ENCODE measurements at places on chromosomes 3 and 15.

DNA sequence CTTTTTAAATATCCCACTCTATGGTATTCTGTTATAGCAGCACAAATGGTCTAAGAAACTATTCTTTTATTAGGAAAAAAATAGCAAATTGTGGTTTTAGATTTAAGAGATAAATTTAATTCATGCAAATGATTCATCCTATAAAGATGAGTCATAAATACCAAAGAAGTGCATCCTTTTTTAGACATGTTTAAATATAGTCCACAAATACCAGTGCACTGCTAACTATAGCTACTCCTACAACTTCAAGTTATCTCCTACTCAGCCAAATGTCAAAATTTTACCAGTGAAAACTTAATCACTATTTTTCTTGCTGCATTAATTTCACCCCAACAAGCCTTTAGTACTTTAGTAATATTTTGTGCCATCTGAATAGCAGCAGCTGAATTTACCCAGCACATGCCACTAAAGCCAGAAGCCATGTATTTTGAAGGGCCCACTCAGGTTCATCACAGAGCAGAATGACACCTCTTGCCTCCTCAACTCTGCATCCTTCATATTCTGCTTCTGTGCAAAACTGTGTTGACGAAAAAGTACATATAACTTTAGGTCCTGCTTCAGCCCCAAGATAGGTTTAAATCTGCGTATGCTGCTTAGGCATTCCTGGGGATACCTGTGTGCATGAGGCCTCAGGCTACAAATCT, 24.9 kb downstream of the CX3CR1 start:
- no peak for DNase-seq

- no peak for DNase-seq
Measured at GRCh38 chr3:14482271-14482721, 57.8 kb downstream of the GRIP2 start.

DNA sequence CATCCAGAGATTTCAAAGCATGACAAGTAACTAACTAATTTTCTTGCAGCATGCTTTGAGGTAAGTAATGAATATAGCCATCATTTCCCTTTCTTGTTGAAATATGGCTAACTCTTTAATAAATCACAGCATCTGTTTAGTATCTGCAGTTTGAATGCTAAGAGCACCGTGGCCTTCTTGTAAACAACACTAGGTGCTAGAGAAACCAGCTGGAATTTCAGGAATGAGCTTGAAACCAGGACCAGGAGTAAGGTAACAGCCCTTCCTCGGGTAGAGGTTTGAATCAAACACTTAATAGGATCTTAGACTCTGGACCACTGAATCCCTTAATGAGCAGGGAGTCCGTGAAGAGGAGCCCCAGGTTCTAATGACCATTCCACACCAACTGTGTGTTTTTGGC, 13.6 kb downstream of the CALML4 start:
- DNase-seq, result no peak

DNA sequence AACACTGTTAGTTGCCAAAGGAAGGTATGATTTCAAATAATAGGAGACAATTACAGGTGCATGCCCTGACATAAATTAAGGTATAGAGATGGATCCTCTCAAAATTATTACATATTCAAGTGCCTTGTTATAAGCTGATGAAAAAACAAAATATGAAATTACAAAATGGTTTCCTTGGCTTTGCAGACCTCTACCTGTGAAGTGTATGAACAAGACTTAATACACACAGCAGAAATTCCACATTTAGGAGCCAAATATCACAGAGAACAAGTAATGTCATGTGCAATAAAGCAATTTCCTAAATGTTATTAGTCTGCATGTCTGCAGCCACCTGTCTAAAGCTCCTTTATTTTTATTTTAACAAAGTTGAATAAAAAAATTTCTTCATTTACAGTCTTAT, 151.5 kb downstream of the ALCAM start:
- DNase-seq, result no peak

GRCh38 chr15:22918596-22919140, 61.5 kb downstream of the CYFIP1 start:
- no peak for DNase-seq

DNA sequence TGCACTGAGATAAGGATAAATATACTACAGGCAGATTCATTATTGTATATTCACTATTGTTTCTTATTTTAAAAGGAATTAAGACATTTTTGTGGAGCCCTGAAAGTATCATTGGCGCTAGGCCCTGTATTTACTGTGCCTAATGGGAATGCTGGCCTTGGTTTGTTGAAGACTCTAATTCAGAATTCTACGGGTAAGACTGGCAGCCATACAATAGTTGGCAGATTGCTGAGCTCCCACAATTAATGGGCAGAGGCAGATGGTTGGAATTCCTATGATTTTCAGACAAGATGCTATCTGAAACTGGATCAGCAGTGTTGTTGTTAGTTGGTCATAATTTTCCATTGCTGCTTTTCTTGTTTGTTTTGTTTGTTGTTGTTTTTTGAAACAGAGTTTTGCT, 14.7 kb downstream of the PGBD4 start:
- no peak for DNase-seq

GRCh38 chr3:127535901-127536829, 54.4 kb downstream of the TPRA1 start:
- DNase-seq, result no peak

DNA sequence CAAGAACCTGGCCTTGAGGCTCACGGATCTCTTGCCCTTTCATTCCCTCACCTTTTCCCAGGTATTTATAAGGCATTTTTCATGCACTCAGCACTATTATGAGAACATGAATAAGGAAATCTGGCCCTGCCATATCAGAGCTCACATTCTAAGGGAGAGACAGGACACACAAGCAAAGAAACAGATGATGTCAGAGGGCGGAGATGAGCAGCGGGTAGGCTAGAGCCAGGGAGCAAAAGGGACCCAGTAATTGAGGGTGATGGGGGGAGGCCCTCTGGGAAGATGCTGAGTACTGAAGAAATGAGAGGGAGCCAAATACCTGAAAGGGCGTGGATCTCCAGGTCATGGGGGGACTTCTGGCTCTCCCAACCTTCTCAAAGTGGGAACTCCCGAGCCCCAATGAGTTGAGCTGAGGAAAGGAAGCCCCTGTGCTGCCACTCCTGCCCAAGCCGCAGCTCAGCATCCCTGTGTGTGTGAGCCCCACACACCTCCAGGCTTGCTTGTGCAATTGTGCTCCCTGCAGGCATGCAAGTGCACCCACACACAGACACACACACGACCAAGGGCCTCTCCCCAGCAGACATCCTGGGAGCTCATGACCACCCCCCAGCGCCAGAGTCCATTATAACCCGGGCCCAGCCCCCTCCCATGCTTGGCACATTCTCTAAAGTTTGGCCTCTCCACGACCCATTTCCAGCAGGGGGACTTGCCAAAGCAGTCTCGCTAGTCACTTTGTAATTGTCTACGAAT, 81.4 kb upstream of the PXYLP1 start:
- no peak for DNase-seq

- DNase-seq, result no peak
Measured at GRCh38 chr3:30649572-30650318, 43.3 kb downstream of the TGFBR2 start.

DNA sequence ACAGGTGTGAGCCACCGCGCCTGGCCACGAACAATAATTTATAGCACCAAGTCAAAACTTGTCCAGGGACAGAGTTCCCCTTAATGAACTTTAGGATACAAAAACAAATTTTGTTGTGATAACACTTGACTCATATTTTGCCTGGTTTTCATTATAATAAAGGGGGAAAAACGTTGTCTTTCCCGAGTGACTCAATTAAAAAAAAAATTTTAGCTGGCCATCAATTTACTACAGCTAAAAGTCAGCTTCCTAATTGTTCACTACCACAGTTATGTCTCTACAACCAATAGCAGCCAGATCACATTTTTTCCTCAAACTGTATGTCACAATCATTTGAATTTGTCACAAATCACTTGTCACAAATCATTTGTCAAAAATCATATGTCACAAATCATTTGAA, 116.0 kb downstream of the P3H2 start:
- DNase-seq, result no peak

DNA sequence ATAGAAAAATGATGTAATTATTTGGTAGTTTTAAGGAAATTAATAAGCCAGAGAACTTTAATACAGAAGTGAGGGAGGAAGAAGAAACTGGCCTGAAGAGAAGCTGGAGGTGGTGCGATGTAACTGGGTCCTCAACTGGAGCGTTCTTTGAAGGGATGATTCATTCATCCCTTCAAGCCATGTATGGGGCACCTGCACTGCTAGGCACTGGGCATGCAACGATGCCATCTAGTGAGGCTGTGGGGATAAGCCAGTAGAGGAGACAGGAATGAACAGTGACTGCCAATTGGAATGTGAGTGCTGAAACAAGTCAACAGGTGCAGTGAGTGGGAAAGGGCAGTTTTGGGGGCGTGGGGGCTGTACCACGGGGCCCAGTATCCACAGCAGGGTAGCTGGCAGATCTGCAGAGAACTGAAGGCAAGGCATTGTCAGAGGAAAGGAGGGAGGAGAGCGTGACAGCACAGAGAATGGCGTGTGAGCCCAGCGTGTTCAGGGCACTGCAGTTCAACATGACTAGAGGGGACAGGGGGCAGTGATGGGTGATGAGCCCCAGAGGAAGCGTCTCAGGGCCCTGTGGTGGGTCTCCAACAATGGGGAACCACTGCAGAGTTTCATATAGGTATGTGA, 3.8 kb upstream of the KIF23 start:
- peak; percentile 25 for DNase-seq

- peak; percentile 52 for DNase-seq
Measured at GRCh38 chr3:129230311-129231019, 18.9 kb upstream of the COPG1 start.

DNA sequence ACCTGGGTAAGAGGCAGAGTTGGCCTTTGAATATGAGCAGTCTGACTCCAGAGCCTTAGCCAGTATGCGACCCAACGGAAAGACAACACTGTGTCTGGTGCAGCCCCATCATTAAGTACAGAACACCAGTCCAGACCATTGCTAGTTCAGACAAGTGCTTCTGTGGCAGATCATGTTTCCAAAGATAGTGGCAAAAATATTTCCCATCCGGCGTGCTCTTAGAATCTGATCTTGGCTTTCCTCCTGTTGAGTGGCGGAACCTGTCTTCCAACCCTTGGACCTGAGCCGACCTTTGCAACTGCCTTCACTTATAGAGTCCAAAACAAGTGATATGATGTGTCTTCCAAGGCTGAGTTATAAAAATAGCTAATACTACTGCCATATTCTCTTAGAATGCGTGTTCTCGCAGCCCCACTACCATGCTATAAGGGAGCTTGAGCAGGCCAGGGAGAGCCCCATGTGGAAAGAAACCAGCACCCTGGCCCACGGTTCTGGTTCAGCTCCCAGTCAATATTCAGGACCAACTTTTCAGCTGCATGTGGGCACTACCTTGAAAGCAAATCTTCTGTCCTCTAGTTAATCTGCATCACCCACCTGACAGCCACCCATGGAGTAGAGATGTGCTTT, 322.4 kb upstream of the SLCO3A1 start:
- DNase-seq, result no peak

DNA sequence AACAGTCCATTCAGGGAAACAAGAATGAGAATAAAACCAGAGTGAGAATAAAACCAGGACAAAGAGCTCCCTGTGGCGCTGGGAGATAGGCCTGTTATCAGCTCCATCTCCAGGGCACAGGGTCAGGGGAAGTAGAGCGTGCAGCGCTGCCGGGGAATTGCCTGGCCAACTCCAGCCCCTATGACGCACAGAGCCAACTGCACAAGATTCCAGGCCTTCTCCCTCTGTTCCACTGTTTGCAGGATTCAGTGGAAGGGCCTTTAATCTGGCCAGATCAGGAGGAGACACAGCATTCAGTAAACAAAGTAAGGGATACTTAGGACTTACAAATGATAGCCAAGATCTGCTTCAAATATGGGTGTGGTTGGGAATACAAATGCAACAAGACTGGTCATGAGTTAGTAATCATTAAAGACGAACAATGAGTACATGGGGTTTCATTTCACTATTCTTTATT, 49.4 kb downstream of the ITGB5 start:
- no peak for DNase-seq
